ENCODE measurements at places on chromosomes 4 and X. TPM values are rescaled to one million over a fixed set of nuclear protein-coding genes. Genes with fewer than 3 reads are reported as not detected.

Gene AWAT1
- polyA plus RNA-seq = not detected

- DNase-seq = no peak
Measured at GRCh38 chr4:33078145-33078544, 2358.0 kb downstream of the PCDH7 start.

GRCh38 chrX:15242899-15243555 is 26.9 kb downstream of the ASB9 start:
- no peak for DNase-seq

Gene CSAG3
- polyA plus RNA-seq = not detected

Gene SOWAHD
- polyA plus RNA-seq = 0.39 TPM

DNA sequence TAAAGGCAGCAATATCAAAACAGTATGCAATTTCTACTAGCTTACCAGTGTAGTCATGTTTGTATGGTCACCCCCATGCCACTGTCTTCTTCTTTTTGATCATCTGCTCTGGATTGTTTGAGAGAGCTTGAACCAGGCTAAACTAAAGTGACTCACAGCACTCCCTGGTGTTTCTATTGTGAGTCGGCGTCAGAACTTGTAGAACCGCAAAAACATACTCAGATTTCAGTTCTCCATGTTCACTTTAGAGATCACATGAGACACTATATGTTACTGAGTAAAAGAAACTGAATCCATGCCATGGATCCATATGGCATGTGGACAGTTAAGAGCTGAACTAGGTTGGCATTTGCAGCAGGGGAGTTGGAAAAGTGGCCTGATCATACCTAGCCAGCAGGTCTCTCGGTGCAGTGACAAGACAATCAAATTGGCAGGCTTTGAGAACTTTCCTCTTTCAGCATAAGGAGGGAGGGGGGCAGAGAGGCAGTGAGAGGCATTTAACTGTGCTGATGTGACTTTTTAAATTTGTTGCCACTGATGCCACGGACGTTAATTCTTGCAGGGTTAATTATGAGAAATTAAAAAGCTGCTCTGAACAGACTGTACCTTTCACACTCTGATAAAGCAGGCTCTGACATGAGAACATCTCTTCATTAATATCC is 88.4 kb downstream of the AFF2 start:
- DNase-seq = no peak

DNA sequence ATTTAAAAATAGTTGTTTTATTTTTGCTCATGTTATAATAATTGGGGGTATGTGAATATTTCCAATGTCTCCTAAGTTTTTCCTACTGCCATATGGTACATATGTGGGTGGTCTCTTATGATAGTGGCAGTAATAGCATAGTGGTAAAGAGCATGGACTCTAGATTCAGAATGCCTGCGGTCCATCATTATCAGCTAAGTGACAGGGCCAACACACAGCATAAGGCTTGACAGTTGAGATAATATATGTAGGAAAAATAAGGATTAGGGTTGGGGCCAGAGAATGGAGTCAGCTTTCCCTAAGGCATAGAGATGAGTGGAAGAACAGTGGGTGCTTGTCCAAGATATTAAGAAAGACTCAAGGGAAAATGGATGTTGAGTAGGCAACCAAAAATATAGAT is 2707.5 kb downstream of the PCDH7 start:
- DNase-seq = no peak

- no peak for DNase-seq
Measured at GRCh38 chrX:130688360-130688759, 214.6 kb downstream of the ENOX2 start.

Gene VCX3B
- polyA plus RNA-seq = not detected

GRCh38 chr4:16598597-16599206 is 299.7 kb downstream of the LDB2 start:
- no peak for DNase-seq

Gene ARX
- not detected for polyA plus RNA-seq

Gene SPON2
- 11.6 TPM for polyA plus RNA-seq

Gene HTT-AS
- not detected for polyA plus RNA-seq

- DNase-seq = no peak
Measured at GRCh38 chr4:10656420-10656819, 28.1 kb downstream of the CLNK start.

- DNase-seq = no peak
Measured at GRCh38 chr4:189374176-189374575, 566.5 kb upstream of the FRG1 start.

Gene HPF1
- 20.1 TPM for polyA plus RNA-seq

DNA sequence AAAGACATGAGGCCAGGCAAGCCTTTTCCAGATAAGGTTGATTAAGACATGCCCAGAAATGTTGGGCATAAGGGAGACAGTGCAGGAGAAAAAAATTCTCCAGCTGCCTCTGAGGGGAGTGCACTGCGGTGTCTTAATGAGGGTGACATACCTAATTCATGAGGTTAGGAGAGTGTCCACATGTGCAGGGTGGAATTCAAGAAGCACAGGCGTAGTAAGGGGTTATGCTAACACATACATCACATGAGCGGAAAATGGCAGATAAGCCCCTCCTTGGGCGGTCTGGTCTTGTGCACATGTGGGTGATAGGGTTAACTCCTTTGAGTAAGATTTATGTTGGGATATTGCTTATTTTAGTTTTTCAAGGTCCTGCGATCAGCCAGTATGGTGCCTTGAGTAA is 122.4 kb downstream of the PHKA2 start:
- DNase-seq = no peak

DNA sequence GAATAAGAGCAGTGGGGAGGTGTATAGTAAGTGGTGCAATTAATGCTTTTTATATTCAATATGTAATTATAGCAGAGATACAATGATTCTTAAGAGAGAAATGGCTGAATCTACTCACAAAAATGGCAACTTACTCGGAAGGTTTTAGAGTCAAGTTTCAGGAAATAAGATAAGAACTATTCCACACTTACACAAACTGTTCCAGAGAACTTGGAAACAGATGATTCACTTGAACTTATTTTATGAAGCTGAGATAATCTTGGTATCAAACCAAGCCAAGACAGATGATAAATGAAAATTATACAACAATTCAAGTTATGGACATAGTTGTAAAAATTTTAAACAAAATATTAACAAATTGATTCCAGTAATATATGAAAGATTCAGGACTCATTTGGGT is 311.3 kb upstream of the HS3ST1 start:
- no peak for DNase-seq

Gene KDR
- polyA plus RNA-seq = not detected

Gene TCEAL3
- 35.2 TPM for polyA plus RNA-seq

- no peak for DNase-seq
Measured at GRCh38 chrX:40013266-40014195, 84.2 kb downstream of the BCOR start.

DNA sequence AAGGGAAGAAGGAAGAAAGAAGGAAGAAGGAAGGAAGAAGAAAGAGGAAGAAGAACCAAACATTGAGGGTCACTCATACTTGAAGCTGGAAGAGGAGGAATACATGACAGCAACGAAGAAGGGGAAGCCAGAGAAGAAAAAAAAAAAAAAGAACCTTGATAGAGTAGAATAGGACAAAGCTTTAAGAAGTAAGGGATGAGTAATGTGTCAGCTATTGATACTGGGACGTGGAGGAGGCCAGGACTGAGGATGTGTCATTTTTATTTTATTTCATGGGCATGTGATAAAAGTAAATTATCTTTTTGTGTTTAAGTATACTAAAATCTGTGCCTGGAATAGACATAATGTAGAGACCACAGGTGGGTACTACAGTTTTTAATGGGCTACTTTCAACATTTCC is 6.4 kb downstream of the EDA2R start:
- no peak for DNase-seq

DNA sequence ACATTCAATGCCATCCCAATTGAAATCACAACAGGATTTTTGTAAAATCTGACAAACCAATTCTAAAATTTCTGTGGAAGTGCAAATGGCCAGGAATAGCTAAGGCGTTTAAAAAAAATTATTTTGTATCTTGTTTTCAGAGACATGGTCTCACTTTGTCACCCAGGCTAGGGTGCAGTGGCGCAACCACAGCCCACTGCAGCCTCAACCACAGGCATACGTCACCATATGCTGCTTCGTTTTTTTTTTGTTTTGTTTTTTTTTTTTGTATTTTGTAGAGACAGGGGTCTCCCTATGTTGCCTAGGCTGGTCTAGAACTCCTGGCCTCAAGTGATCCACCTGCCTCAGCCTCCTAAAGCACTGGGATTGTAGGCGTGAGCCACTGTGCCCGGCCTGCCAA is 24.5 kb downstream of the ZNF41 start:
- no peak for DNase-seq

DNA sequence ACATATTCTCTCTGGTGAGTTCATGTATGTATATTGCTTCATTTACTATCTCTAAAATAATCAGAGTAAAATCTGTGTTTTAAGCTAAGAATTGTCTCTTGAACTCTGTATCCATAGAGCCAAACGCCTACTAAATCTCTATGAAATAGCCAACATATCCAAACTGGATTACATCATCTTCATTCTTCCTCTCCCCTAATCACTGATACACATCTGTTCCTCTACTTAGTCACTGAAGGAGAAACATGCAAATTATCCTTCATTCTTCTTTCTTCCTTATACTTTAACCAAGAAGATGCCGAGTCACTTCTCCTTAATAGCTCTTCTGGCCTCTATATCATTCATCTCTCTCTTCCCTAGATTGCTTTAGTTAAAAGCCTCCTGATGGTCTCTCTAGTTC is 630.4 kb upstream of the FTHL17 start:
- DNase-seq = no peak

Gene SGCB
- polyA plus RNA-seq = 23.3 TPM

DNA sequence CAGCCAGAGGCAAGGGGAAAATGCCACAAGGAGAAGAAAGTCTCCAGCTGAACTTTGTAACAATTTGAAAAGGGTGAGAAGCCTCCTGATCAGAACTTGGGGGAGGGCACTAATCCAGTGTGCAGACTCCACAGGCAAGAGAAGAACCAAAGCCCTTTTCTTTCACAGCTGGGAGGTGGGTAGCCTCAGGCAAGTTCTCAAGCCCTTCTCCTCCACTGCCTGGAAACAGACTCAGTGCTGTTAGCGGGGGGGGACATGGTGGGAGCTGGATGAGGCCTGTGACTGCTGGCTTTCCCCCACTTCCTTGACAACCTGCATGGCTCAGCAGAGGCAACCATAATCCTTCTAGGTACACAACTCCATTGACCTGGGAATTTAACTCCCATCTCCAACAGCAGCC is 92.5 kb downstream of the LHFPL1 start:
- no peak for DNase-seq

DNA sequence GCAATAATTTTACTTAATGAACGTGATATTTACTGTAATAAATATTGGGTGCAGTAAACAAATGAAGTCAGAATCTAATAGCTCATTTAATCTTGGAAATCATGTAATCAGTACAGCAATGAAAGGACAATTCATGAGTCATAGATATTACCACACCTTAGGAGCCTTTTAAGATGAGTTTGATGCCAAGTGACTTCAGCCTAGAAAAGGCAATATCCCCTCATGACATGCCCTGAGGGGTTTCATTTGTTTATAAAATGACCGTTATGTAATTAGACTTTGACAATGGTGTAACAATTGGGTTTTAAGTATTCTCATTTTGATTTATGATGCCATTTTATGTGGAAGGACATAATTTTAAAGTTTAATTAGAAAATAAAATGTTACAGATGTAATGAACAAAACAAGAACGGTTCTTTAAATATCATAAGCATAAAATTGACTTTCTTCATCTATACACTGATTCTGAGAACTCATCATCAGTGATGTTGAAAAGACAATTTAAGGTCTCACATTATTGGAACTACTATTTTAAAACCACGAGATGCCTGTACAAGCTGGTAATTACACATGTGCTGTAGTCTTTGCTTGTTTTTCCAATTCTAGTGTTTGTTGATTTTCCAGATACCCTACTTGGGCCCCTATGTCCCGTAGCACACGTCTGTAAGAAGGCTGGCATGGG is 5.0 kb downstream of the FGF2 start:
- DNase-seq = no peak

- DNase-seq = no peak
Measured at GRCh38 chr4:58808817-58809216, 1698.6 kb upstream of the IGFBP7 start.

DNA sequence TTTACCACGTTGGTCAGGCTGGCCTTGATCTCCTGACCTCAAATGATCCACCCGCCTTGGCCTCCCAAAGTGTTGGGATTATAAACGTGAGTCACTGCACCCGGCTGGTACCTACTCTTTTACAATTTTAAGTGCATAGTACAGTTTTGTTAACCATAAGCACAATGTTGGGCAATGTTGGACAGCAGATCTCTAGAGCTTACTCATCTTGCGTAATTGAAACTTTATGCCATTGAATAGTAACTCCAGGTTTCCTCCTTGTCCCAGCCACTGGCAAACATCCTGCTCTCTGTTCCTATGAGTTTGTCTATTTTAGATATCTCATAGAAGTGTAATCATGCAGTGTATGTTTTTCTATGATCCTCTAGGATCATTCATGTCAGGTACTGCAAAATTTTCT is 9.3 kb upstream of the CPE start:
- DNase-seq = no peak

DNA sequence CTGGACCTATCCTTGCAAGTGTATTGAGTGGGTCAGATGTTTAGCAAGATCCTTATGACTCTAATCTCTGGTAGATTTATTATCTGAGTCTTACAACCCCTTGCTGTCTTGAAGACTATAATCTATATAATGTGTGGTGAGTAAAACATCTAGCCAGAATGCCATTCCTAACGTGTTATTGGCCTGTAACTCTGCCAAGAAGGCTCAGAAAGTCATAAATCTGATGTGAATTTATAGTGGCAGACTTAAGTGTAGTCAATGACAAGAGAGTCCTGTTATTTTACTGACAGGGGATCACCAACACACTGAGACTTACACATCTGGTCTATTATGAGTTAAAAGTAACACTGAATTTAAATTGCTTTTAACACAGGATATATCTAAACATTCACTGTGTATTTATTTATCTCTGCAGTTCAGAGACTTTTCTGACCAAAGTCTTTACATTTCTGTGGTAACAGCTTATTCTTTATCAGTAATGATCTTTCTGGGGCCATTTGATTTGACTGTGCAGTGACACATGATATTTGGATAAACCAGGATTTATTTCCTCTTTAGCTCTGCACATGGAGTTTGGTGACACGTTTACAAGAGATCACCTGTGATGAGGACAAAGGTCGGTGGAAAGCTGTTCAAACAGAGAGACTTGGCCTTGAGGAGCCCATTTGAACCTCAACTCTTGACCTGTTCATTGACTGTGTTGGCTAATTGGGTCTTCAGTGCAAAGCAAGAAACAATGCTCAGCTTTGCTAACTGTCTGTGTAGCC is 415.8 kb downstream of the STIM2 start:
- DNase-seq = no peak

Gene DLG3
- polyA plus RNA-seq = 9.8 TPM
